ENCODE measurements at places on chromosomes 2 and 18.

DNA sequence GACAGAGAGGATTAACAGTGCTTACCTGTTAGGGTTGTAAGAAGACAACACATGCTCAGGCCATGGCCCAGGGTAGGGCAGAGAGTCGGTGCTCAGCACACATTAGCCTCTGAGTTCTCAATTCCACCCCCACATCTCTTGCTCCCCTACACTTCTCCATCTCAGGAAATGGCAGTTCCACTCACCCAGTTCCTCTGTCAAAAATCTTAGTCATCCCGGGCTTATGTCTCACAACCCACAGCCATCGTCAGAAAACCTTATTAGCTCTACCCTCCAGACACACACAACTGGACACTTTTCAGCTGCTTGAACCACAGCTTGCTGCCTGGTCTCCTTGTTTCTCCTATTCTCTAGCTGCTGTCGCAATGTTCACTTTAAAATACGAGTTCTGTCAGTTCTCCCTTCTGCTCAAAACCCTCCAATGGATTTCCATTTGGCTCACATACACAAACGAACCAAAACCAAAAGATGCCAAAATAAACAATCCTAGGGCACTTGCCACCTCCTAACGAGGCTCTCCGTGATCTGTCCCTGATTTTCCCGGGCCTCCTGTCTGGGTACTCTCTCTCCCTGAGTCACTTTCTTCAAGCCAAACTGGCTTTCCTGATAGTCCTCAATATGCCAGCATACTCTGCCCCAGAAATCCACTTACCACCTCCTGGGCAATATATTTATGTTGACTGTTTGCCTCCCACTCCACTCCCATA lies 89.7 kb downstream of the KCTD1 start:
- no peak for DNase-seq

GRCh38 chr2:80351231-80351630 lies 46.7 kb upstream of the LRRTM1 start:
- no peak for DNase-seq

GRCh38 chr18:75752740-75753263 lies 325.3 kb upstream of the SMIM21 start:
- DNase-seq: no peak

DNA sequence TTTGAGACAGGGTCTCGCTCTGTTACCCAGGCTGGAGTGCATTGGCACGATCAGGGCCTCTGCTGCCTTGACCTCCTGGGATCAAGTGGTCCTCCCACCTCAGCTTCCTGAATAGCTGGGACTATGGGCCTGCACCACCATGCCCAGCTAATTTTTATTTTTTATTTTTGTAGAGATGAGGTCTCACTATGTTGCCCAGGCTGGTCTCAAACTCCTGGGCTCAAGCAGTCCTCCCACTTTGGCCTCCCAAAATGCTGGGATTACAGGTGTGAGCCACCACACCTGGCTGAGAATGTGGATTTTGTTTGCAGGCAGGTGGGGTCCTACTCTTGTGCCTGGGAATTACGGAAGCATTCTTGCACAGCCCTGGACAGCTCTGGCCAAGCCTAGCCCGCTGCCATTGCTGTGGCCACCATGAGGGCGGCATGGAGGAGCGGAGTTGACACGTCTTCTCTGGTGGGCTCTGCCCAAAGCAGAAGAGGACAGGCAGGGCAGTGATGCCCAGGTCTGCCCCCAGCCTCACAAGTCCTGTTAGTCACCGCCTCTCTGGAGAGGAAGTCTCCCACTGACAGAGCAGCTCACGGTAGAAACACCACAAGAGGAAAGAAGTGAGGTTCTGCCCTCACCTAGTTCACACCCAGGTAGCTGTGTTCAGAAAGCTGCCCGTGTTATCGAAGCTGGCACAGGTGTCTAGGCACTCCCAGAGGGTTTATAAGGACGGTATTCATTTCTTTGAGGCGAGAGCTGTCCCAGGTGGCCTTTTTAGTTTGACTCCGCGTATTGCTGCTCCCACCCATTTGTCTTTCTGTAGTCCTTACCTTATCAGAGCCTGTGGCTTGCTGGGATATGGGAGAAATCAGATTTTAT lies 46.2 kb downstream of the ARMC9 start:
- DNase-seq: no peak
